ENCODE measurements at places on chromosomes 5 and 9.

DNA sequence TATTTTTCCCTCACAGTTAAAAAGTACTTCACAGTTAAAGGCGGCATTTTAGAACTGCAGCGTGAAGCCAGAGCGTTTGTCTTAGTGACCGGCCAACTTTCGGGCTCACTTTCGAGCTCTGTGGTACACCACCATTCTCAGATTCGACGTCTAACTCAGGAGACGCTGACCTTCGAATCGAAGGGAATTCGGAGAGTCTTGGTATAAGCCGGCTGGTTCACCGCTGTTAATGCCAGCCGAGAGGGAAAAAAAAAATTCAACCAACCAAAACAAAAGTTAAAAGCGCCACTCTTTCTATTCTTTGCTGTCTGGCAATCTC is 544 bp upstream of the SNX24 start:
- DNase-seq: no peak

DNA sequence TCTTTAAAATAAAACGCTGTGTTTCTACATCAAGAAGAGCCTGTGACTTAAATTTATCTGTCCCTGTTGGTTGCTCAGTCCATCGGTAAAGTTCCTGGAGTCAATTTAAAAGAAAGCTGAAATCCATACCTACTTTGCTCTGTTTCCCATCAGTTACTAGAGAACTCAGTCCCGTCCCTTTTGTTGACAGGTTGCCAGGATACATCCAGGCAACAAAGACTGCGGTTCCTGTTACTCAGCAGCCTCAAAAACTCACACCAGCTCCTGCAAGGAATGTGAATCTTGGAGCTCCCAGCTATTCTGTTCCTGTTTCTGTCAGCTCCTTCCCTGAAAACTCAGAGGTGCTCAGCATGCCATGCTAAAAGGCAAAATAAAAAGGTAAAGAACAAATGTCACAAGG is at the start of gene ZNF474:
Gene ZNF474, plus strand, starts transcription at position 241 of the 400 bp plus-strand sequence. CDS start 22,445 bp downstream, outside the sequence.
- DNase-seq: no peak

- no peak for DNase-seq
Measured at GRCh38 chr5:30572279-30572678, 621.2 kb upstream of the CDH6 start.

DNA sequence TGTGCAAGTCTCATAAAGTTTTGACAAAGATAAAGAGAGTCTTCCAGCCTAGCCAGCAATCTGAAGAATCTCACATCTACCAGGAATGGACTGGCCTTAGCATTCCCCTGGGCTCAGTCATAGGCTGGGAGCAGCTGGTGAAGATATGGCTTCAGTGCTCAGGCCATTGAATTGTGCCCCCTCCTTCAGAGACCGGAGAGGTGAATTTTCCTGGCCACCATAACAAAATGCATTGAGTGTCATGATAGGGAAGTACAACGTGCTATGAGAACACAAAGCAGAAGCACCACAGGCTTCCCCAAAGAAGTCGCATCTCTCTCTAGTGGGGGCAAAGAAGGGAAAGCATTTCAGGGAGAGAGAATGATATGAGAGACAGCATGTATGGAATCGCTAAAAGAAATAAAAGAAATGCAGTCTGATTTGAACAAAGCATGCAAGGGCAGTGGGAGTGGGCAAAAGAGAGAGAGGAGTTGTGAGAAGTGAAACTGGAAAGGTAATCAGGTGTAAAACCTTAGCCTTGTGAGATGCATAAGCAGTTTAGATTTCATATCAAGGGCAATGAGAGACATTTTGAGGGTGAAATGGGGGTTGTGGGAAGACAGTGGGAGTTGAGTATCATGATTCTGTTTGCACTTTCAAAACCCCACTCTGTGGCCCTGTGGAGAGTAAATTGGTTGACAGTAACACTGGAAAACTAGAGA is 57.1 kb upstream of the NMUR2 start:
- no peak for DNase-seq

DNA sequence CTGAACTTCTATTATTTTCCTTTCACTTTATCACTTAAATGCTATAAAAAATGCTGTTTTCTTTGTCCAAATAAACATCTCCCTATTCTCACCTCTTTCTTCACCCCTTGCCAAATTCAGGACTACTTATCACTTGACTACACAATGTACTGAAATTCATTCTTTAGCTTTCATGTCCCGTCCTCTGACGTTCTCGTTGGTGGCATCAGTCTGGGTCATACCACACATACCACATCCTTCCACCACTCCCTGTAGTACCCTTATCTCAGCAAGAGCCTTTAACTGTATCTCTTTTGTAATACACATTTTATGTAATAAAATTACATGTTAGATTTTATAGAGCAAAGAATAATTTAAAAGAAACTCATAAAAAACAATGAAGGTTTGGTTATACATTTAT is 231.1 kb upstream of the PAPPA start:
- no peak for DNase-seq

GRCh38 chr5:128143911-128144310 is 60.3 kb downstream of the SLC12A2 start:
- DNase-seq: no peak

- no peak for DNase-seq
Measured at GRCh38 chr9:95037789-95038521, 279.6 kb downstream of the FANCC start.

DNA sequence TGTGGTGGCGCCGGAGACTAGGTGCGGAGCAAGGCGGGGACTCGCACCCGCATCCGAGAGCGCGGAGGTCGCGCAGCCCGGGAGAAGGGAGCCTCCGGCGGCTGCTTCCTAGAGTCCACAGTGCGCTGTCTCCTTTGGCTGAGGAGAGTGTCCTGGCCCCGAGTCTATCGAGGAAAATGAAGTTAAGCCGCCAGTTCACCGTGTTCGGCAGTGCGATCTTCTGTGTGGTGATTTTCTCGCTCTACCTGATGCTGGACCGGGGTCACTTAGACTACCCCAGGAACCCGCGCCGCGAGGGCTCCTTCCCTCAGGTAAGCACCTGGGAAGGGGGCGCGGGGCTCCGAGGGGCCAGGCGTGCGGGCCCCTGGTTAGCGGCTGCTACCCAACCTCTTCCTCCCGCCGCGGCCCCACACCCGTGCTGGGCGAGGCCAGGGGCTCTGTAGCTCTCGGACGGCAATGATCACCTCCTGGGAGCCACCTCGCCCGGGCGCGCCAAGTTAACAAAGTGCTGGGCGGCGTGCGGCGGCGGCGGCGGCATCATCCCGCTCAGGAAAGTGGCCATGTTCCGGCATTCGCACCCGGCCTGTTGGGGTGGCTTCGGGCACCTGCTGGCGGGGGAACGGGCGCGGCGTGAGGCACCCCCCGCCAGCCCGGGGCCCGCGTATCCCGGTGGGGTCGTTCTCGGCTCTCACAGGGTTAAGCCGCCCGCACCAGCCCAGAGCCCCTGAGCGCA is 681 bp downstream of the MAN2A1 start:
- no peak for DNase-seq

GRCh38 chr5:155079698-155080097 is 66.1 kb downstream of the KIF4B start:
- no peak for DNase-seq

GRCh38 chr9:97374811-97375210 is 37.1 kb upstream of the TDRD7 start:
- DNase-seq: no peak

- no peak for DNase-seq
Measured at GRCh38 chr5:108720391-108720790, 27.3 kb upstream of the FER start.

GRCh38 chr9:136551401-136552116 is 5.7 kb upstream of the NOTCH1 start:
- no peak for DNase-seq

- DNase-seq: no peak
Measured at GRCh38 chr9:106859957-106860720, 2.8 kb upstream of the ZNF462 start.

GRCh38 chr5:112084149-112084548 is 327.2 kb upstream of the NREP start:
- DNase-seq: no peak

GRCh38 chr9:16277471-16277960 is 593.0 kb downstream of the BNC2 start:
- DNase-seq: no peak

DNA sequence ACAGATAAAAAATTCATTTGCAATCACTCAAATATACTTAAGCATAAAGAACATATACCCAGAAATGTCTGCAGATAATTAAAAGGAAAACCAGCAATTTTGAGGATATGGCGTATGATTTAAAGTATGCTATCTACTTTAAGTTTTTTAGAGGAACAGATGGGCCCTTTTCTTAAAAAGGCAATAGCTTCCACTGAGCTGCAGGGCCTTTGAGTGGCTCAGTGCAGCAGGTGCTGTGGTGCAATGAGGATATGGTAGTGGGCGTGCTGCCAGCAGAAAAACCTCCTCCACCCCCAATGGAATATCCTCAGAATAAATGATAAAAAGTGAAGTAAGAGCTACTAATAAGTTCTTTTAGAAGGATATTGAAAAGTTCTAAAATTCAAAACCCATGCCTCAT is 814.5 kb downstream of the MTRR start:
- DNase-seq: no peak

- DNase-seq: no peak
Measured at GRCh38 chr5:173035904-173036707, 20.0 kb upstream of the CREBRF start.

GRCh38 chr5:87195104-87195591 is 72.5 kb upstream of the RASA1 start:
- DNase-seq: no peak

DNA sequence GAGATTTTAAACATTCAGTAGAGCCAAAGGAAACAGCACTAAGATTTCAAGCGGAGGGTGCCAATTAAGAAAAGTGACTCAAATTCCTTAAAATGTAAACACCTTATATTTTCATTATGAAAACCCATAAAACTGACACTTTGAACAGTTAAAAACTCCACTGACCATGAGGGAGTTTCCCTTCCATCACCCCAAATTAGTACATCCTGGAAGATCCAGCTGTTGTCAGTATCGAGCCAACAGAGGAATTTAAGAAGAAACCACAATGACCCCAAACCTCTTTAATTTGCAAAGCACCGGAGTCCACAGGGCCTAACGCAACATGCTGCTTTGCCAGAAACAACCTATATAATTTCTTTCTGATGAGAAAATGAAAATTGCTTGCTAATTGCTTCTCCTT is 41.3 kb downstream of the ROR2 start:
- no peak for DNase-seq

DNA sequence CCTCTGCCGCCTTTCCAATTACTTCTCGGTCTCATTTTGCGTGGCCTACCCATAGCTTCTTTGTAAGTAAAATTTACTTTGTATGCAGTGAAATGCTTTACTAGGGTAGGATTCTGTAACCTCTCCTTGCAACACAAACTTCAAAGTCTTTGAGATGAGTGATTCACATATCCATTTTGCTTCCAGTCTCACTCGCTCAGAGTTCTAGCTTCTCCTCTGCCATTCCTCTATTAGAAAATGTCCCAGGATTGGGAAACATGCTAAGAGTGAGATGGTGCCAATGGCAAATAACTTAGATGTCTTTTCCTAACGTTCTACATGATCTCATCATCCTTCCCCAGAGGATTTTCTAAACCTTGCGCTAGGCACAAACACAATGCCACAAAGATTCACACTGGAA is 270.5 kb upstream of the SLC30A5 start:
- DNase-seq: no peak

DNA sequence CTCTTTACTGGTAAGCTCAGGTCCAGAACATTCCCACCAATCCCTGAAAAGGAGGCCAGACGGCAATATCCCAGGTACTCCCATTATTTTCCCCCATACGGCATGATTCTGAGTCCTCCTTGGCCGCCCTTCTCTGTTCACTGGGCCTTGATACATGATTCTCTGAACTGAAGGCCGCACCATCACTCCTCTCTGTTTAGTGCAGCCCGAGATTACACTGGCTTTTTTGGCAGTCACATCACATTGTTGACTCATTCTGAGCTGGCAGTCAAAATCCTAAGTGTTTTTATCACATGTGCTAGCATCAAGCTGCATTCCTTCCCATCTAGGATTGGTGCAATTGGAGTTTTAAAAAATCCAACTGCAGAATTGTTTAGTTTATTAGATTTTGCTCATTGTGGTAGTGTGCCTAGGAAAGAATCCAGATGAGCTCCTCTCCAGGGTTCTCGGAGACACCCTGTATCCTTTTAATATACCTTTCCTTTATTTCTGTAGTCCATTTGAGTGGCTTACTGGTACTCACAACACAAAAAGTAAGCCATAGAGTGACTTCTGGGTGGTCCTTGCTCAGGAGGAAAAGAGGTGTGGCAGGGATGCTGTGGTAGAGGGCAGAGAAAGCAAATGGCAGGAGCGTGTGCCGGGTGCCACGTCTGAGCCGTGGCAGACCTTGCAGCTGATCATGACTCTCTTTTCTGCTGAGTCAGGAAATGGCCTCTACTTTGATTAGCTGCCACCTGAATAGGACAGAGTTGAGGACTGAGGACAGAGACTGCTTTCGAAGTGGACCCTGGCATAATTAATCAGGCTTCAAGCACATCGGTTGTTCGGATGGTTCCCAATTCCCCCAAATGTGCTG is 121.1 kb upstream of the IL12B start:
- no peak for DNase-seq

DNA sequence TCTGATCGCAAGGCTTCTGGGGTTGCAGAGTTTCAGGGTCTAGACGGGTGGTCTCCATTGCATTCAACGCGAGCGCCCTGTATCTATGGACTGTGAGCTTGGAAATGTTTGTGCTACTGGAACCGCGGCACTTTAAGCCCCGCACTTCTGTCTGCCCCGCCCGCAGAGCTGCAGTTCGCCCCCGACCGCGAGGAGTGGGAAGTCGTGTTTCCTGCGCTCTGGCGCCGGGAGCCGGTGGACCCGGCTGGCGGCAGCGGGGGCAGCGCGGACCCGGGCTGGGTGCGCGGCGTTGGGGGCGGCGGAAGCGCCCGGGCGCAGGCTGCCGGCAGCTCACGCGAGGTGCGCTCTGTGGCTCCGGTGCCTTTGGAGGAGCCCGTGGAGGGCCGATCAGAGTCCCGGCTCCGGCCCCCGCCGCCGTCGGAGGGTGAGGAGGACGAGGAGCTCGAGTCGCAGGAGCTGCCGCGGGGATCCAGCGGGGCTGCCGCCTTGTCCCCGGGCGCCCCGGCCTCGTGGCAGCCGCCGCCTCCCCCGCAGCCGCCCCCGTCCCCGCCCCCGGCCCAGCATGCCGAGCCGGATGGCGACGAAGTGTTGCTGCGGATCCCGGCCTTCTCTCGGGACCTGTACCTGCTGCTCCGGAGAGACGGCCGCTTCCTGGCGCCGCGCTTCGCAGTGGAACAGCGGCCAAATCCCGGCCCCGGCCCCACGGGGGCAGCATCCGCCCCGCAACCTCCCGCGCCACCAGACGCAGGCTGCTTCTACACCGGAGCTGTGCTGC is 1.0 kb downstream of the ADAMTS19 start:
- no peak for DNase-seq

- no peak for DNase-seq
Measured at GRCh38 chr5:157285310-157286035, 19.6 kb downstream of the CYFIP2 start.
